ENCODE measurements at places on chromosomes 12 and 14. TPM values are rescaled to one million over a fixed set of nuclear protein-coding genes. Genes with fewer than 3 reads are reported as not detected.

TMEM229B gene
- total RNA-seq, result 2.9 TPM

ALG10 gene
- total RNA-seq, result 10.8 TPM

PLEKHG7 gene
- 5.3 TPM for total RNA-seq

PRPH gene
- 3.7 TPM for total RNA-seq

MYBPC1 gene
- 0.13 TPM for total RNA-seq

DNA sequence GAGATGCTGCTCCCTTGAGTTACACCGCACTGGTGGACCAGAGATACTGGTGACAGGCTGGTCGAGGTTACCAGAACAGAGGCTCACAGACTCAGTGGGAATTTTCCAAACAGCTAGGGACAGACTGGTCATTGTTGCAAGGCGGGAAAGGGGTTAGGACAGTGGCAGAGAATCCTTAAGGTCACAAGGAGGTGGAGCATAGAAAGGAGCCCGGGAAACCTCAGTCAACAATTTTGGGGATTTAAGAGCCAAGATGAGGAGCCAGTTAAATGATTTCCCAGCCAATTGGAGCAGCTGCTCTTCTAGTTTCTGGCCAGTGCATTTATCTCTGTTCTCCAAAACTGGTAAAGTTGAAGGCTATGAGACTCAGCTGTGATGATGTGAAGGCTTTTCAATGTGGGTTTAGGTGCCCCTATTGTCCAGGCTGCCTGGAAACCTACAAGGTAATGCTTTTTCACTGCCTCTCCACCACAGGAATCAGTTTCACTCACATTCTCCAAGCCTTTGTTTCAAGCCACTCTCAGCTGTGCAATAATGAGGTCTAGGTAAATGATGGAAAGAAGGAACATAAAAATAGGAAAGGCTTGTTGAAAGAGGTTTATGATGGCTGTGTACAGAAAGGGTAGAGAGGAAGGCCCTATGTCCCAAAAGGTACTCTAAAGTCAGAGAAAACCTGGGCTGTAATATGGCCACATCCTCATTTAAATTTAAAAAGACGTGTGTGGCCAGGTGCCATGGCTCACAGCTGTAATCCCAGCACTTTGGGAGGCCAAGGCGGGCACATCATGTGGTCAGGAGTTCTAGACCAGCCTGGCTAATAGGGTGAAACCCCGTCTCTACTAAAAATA is 7.0 kb upstream of the TNS2 start:
- DNase-seq, result no peak

GRCh38 chr12:38847247-38847646 is 58.1 kb downstream of the CPNE8 start:
- no peak for DNase-seq

DNA sequence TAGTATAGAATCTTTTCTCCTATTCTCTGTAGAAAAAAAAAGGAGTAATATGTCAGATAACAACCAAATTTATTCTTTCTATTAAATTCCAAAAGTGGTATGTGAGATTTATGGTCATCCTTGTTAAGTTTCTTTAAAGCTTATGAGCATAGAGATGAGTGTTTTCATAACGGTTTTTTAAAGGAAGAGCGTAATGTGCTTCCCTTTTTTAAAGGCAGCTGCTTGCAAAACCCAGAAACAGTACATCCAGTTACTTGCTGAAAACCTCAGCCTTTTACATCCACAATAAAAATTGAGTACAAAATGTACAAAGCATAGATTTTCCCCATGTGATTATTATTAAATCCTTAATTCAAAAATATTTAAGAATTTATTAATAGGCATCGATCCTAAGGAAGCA is 53.6 kb upstream of the CD163 start:
- no peak for DNase-seq

- no peak for DNase-seq
Measured at GRCh38 chr12:116878567-116879508, 2.4 kb downstream of the HRK start.

DNA sequence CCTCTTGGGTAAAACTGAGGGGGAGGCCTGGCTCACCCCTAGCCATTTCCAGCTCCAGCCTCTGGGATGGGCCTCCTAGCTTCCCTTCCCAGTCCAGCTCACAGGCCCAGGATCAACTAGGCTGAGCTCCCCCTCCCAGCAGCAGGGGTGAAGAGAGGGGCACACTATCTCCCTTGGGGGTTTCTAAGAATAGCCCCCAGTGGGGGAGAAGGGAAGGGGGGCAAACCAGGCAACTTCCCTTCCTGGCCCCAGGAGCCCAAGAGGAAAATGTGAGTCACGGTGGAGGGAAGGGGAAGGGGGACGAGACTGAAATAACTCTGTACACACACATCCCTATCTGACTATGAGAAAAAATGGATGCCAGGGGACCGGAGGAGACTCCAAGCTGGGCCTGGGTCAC is 9.0 kb downstream of the ADCY6 start:
- no peak for DNase-seq

DNA sequence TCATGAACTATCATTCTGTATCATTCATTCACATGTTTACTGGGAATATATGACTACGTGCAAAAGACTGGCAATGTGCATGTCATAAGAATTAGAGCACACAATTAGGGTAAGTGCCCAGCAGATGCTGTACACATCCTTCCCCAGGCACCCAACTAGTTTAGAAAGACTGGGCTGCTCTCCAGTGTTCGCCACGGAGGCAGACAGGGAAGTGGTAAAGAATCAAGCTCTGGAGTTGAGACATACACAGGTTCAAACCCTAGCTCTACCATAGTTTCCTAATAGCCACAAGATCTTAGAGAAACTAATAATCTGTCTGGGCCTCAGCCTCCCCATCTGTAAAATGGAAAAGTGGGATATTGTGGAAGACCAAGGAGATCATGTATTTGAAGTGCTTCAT is 6.8 kb downstream of the TMCC3 start:
- DNase-seq, result no peak

GRCh38 chr14:70842851-70843462 is 33.6 kb upstream of the MAP3K9 start:
- DNase-seq, result no peak

- DNase-seq, result no peak
Measured at GRCh38 chr14:53982546-53982945, 25.9 kb upstream of the BMP4 start.
